Cortex of kidney (tissue), 1 donor: ENCODE measurements at places on chromosomes 4 and X.

GRCh38 chr4:96035727-96036126, 195.8 kb downstream of the PDHA2 start:
- DNase-seq, result no peak

GRCh38 chr4:168453146-168453545, 27.1 kb downstream of the DDX60L start:
- DNase-seq, result no peak

DNA sequence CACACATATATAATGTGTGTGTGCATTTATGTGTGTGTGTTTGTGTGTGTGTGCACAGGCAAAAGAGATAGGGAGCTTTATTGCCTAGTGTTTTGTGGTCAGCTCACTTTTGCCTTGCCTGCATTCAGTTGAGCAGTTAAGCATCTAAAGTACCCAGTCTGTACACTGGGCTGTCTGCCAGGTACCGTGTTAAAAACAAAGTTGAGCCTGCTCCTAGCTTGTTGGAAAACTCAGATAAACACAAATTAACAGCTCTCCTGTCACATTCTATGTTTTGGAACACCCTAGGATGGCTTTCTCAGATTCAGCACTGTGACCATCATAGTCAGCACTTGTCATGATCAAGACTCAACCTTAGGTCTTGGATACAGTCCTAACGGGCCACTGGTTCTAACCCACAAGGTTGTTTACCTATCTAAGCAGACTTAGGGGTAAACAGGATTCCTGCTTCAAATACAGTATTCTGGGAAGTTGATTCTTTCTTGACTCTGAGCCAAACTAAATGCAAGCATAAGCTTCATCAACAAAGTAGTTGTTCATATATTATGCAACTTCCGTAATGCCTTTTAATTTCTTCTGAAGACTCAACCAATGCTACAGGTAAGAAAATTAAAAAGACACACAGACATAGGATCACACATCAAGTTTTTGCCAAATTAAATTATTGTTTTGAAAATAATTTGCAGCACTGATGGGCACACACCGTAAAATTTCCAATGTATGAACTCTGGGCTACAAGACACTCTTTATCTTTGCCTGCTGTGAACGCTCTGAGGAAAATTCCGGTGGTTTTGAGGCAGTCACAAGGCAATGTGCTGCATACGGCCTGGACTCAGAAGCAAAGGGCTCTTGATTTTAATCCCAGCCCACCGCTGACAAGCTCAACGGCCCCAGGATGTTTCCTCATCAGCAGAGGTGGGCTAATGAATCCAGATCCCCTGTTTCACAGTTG, 11.3 kb upstream of the CD99 start:
- no peak for DNase-seq

DNA sequence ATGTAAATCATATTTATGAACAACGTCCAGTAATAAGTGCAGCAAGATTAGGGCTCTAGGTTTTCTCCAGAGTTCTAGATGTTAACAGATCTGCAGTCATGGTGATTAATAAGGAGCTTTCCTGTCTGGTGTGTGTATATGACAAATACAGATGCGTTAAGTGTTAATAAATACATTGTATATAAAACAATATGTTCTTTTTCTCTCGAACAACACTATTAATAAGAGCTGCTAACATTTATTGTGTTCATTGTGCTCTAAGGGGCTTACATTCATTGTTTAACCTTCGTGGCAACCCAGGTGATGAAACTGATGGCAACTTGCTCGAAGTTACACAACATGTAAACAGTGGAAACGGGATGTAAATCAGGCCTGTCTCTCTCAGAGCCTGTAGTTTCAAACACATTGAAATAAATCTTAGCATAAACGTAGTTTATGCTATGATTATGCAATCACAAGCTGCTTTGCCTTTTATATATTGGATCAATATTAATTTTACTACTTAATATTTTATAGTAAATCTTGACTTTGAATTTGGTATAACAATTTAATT, 547 bp upstream of the CLGN start:
- no peak for DNase-seq

DNA sequence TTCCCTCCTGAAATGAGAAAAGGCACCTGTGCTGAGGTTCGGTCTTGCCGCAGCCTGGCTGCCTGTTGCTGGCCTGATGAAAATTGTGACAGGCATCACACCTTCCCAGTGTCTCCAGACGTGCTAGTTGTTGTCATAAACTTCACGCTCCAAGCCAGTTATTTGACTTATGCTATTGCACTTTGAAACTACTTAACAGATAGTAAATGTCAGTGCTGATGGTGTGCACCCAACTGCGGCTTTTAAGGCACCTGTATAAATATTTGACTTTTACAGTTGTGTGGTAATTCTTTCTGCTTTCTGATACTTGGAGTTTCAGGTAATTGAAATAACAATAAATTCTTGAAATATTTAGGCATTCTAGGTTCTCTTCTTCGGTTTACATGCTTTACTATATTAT, 1.8 kb downstream of the WWC2 start:
- no peak for DNase-seq

DNA sequence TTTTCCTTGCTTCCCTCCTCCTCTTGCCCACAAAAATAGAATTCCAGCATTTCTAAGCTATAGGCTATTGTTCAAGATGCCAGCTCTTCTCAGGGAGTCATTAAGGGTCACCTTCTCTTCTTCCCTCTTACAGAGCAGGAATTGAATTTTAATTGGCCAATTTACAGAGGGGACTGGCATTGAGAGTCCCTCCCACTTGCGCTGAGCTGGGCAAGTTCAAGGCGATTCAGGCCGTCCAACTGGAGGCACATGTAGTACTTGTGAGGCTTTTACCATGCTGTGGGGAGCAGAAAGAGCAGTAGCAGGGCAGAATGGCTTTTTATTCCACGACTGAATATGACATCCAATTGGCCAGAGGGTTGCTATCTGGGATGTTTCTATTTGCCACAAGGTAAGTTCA, 181.9 kb downstream of the SOWAHB start:
- no peak for DNase-seq

DNA sequence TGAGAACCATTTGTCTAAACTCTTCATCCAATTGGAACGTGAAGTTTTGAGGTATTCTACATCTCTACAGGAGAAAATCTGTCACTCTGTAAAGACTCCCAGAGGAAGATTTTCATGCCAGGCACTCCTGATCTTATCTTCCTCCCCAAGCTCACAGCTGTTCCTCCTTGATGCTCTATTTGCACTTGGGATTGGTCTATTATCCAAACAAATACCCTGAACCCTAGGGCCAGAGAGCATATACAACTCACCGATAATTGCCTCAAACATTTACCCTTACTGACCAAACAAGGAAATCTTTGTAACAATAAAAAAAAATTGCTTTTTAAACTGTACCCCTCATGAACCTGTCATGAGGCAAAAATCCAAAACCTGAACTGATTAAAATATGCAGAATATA, 372.7 kb downstream of the SH2D1A start:
- no peak for DNase-seq

DNA sequence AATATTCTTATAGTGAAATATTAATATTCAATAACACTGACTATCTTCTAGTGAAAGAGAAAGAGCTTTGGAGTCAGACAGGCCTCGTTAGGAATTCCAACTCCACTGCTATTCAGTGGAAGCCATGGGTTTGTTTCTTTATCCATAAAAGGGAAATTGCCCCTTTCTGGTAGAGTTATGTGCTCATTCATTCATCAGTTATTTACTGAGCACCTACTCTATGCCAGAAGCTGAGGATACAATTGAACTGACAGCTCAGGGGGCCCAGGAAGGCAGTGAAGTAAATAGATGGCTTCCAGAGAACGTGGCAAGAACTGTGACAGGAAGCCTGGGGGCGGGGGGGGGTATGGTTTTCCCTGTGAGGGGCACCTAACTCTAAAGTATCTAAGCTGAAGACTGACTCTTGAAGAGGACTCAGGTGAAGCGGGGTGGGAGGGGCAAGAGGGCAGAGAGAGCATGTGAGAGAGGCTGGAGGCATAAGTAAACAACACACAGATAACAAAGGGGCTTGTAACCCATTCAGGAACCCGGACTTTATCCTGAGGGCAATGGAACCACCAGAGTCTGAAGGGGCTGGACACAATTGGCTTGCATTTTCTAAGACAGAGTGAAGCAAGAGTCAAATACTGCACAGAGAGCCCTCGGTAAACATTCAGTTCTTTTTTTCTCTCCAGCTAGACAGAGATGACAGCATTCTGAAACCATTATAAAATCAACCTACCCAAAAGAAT, 20.3 kb downstream of the ANXA5 start:
- DNase-seq, result no peak

- no peak for DNase-seq
Observed at GRCh38 chr4:153438916-153439756, 27.0 kb upstream of the TMEM131L start.

DNA sequence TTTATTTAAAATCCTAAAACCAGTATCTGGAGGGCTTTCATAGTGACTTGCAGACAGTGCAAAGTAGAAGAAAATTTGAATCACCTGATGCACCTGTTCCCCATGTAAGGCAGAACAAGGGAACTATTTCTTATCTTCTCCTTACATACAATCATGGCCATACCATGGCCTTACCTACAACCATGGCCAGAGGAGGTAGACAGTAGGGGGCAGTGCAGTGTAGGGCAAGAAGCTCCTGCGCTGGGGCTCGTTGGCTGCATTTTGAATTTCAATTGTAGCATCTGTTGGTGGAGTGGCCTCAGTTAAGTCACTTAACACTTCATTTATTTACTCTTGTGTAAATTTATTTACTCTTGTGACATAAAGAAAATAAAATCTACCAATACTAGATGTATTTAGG, 33.0 kb downstream of the GALNTL6 start:
- no peak for DNase-seq

DNA sequence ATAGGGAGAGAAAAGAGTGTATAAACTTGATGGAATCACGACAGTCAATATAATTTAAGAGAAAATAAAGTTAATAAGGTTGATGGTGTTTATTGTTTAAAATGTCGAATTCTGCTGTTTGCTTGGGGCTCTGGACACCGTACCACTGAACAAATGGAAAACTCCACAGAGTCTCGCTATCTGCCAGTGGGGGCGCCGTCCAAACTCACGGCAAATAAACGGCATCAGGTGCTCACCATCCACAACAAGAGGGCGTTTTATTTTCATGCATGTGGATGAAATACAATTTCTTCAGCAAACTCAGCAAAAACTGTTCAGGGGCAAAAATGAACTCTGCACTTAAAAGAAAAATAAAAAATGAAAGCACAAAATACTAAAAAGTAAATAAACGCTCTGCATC, 46.6 kb upstream of the FAM47C start:
- no peak for DNase-seq

GRCh38 chr4:105283501-105283900, 136.8 kb downstream of the TET2 start:
- no peak for DNase-seq

- no peak for DNase-seq
Observed at GRCh38 chr4:145909773-145910172, 28.9 kb downstream of the ZNF827 start.

- no peak for DNase-seq
Observed at GRCh38 chrX:40947276-40947675, 138.0 kb upstream of the USP9X start.

DNA sequence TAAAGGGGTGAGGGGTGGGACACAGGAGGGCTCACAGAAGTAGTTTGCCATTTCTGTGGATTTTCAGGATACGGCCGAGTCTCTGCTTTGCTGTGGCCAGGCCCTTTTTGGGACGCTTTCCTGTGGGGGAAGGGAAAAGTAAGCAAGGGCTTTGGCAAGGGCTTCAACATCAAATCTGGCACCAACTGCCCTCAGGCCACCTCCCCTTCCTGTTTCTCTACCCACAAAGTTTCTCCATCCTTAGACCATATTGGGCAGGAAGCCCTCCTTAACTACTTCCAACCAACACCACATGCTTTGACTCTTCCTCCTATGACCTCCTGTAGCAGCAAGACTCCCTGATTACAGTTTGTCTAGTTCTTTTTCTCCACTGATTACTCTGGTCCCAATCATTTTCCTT, 105.1 kb downstream of the PHF8 start:
- DNase-seq, result no peak

GRCh38 chr4:7703688-7704087, 236.0 kb downstream of the AFAP1 start:
- no peak for DNase-seq

GRCh38 chrX:74132280-74132679, 171.7 kb upstream of the ZCCHC13 start:
- DNase-seq, result no peak

DNA sequence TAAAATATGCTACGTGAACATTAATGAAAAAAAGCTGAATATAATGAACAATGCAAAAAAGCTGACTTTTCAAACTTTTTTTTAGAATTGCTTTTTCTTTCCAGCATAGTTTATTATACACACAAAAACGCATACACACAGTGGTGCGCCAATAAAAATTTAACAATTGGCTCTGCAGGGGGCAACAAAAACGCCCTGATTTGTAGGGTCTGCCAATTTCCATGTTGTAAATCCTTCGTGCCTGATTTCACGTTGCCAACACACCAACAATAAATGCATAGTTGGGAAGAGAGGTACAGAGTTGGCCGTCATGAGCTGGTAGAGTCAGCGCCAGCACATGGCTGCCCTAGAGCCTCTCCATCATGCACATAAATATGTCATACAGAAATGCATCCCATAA, 333.1 kb downstream of the MAPK10 start:
- DNase-seq, result no peak

- DNase-seq, result no peak
Observed at GRCh38 chr4:8355864-8356565, 84.5 kb downstream of the ACOX3 start.

DNA sequence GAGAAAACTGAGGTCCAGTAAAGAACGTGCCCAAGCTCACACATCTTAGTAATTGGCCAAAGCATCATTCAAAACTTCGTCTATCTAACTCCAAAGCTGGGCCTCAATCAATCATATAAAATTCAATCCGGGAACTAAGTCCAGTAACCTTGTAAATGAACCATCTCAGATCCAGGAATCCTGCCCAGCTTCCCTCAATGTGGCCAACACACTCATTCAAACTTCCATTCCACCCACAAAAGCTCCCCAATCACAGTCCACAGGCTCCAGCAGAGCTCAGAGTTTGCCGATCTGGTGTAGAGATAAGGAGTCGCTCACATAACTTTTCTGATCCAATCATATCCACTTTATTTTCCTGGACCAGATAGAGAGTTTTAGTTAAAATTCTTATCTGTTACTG, 144.8 kb downstream of the SPATA18 start:
- no peak for DNase-seq

DNA sequence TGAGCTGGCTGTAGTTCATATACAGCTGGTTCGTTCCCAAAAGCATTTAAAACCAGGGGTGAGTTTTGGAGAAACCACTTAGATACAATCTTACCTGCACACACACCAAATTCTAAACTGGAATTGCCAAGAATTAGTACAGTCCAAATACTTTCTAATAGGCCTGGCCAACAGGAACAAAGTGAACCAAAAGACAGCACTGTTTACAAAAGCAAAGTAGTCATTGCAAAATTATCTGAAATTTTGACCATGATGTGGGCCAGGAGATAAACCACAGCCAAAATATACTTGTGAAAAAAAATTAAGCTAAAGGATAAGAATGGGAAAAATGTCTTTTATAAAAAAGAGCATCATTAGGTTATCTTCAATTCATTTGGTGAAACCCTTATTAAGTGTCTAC, 37.9 kb upstream of the NAP1L5 start:
- DNase-seq, result no peak

- DNase-seq, result no peak
Observed at GRCh38 chr4:8303081-8303480, 33.5 kb downstream of the HTRA3 start.
